SJCRH30 (cell line): ENCODE measurements at places on chromosomes 6 and 20. TPM values are rescaled to one million over a fixed set of nuclear protein-coding genes. Genes with fewer than 3 reads are reported as not detected.
A peak's percentile ranks its signal among the peaks of the same experiment; 100 is the strongest.

DNA sequence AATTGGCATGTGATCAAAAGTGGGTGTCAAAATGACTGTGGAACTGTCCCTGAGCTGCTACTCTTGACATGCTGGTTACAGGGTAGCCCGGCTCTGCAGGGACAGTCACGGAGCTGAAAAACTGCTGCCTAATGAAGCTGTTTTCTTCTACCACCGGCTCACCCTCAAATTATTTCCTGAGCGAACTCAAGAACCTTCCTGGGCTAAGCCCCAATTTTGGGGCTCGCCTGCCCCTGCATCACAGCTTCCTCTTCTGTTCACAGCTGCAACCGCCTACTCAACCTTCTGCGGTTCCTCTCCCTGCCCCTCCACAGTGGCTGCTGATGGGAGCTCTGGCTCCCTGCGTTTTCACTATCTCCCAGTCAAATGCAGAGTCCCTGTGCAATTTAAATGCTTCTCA, 110.8 kb upstream of the MLN start:
- no peak overlapping the region for H3K27ac ChIP-seq
- H3K4me3 ChIP-seq: no peak overlapping the region
- peaks cover 5% of the 10 kb centered on the region; the same call in 1 of the 2 replicates for H3K27me3 ChIP-seq
- no peaks in the 10 kb centered on the region for H3K4me1 ChIP-seq
- no peak for DNase-seq

DNA sequence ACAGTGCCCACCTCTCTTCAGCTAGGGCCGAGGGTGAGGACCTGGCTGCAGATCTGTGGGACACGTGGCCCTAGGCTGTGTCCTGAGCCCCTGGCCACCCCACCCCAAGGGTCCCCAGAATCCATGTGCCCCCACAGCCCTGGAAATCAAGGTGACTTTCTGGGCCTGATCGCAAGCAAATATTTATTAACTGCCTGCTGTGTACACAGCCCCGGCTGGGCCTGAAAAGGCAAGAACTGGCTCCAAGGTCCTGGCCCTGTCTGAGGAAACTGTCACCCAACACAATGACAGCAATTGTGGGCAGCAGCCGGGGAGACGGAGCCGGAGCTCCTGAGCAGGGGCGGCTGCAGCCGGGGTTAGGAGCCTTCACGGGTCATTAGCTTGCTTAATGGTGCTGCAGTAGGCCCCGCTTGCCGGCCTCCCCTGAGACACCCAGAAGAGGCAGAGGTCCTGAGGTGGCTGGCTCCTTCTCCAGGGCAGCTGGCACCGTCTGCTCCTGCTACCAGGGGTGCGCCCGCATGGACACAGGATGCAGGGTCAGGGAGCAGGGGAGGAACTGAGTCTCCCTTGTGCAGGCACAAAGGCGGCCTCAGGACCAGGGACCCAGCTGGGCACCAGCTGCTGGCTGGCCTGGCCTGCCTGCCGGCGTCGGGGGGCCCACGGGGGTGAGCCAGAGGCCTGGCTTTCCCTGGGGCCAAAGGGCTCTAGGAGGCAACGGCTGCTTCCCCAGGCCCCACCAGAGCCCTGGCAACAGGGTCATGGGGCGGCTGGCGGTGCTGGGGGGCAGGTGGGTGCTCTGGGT, 24.1 kb downstream of the NPEPL1 start:
- H3K4me1 ChIP-seq: peaks cover 11% of the 10 kb centered on the region
- DNase-seq: peak; percentile 67
- no peaks in the 10 kb centered on the region for H3K36me3 ChIP-seq
- peak overlapping the region; percentile 2; the same call in 1 of the 2 replicates for H3K4me3 ChIP-seq
- H3K27me3 ChIP-seq: no peaks in the 10 kb centered on the region; the same call in 1 of the 2 replicates

Gene HELZ2
- 4.6 and 5.7 TPM in 2 replicates for total RNA-seq

GRCh38 chr6:82364087-82365015, 734 bp downstream of the TPBG start:
- H3K27ac ChIP-seq: peak overlapping the region; percentile 77
- H3K4me1 ChIP-seq: no peaks in the 10 kb centered on the region
- peak overlapping the region; percentile 75 for H3K4me3 ChIP-seq
- no peaks in the 10 kb centered on the region for H3K27me3 ChIP-seq
- peaks cover 17% of the 10 kb centered on the region for H3K36me3 ChIP-seq
- peak; percentile 74 for DNase-seq

Gene TRIM10
- total RNA-seq: not detected in 2 replicates

Gene SMPDL3A
- total RNA-seq: 22.8 and 27.8 TPM in 2 replicates

- H3K27me3 ChIP-seq: no peaks in the 10 kb centered on the region
- H3K4me1 ChIP-seq: peaks cover 29% of the 10 kb centered on the region
- H3K36me3 ChIP-seq: no peaks in the 10 kb centered on the region
- peak; percentile 89 for DNase-seq
- peak overlapping the region; percentile 9; the same call in 1 of the 2 replicates for H3K4me3 ChIP-seq
Observed at GRCh38 chr20:56431471-56431870, 19.4 kb downstream of the CASS4 start.

GRCh38 chr6:163417595-163417994, 3.1 kb downstream of the QKI start:
- no peaks in the 10 kb centered on the region for H3K27me3 ChIP-seq
- H3K4me3 ChIP-seq: peak overlapping the region; percentile 95
- peak overlapping the region; percentile 73 for H3K27ac ChIP-seq
- H3K4me1 ChIP-seq: peaks cover 31% of the 10 kb centered on the region

Gene CDH22
- 0.06 TPM in 1 of 2 replicates, not detected in the other for total RNA-seq

DNA sequence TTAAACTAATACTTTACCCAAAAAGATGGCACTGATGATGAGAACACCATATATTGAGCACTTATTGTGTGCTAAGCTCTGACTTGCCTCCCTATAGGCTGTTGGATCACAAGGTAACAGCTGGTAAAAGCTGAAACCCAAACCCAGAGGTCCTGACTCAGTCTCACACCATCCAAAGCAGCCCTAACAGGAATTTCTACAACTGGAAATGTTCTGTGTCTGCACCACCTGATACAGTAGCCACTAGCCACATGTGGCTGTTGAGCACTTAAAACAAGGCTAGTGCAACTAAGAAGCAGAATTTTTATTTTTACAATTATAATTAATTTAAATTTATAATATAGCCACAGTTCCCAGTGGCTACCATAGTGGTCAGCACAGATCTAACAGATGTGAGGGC, 15.6 kb upstream of the MATN4 start:
- no peaks in the 10 kb centered on the region for H3K27me3 ChIP-seq
- H3K4me3 ChIP-seq: no peak overlapping the region
- peaks cover 6% of the 10 kb centered on the region for H3K36me3 ChIP-seq
- no peaks in the 10 kb centered on the region for H3K4me1 ChIP-seq
- no peak for DNase-seq
- H3K27ac ChIP-seq: no peak overlapping the region

DNA sequence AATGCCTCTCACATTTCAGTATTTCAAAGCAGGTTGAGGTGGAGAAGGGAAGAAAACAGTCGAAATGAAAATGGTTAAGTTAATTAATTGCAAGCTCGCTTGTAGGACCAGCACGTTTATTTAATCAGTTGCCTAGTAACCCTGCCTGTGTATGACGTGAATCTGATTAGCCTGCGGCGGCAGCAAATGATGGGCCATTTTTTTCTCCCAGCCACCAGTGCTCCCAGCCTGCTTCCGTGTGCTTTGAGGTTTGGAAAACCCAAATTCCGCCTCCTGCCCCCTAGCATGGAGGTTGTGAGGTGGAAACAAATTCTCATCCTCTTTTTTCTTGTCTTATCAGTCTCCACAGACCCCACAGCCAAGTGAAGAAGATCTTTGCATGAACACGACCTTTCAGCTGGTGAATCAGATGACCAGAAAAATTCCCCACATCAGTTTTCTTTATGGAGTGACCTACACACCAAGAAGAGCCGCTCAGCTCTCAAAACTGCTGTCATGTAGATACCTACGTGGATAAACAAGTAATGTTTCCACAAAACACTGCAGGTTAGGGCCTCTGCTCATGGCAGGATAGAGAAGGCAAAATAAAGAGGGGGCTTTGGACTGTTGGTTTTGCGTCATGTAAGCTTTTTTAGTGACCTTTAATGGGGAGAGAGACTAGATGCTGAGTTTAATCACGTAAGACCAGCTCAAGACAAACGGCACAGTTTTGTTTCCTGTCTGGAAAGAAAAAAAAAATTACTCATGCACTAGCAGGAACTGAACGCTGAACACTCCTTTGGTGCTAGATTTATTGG, 572.9 kb upstream of the NOX3 start:
- no peak overlapping the region for H3K27ac ChIP-seq
- H3K36me3 ChIP-seq: no peaks in the 10 kb centered on the region
- no peak overlapping the region for H3K4me3 ChIP-seq
- DNase-seq: no peak

Gene VSX1
- total RNA-seq: 0.06 and 0.10 TPM in 2 replicates

DNA sequence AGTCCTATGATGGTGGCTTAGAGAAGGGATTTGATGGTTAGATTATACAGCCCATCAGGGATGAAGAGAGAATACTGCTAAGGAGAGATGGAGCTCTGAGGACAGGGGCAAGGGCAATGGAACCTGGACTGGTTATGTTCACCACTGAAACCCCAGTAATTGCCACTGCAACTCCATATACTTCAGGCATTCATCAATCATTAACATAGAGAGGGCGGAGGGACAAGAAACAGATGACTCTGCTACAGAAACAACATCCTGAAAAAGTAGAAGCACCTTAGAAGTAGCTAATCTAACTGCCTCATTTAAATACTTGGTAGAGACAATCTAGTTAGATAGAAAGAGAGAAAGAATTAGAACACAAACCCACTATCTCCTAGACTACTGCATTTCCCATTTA, 89.8 kb downstream of the MDN1 start:
- H3K4me1 ChIP-seq: no peaks in the 10 kb centered on the region
- no peak for DNase-seq
- H3K4me3 ChIP-seq: no peak overlapping the region
- no peak overlapping the region for H3K27ac ChIP-seq

Gene SNAP25
- total RNA-seq: not detected in 2 replicates

- DNase-seq: no peak
- no peak overlapping the region for H3K27ac ChIP-seq
- H3K4me1 ChIP-seq: no peaks in the 10 kb centered on the region
- no peak overlapping the region for H3K4me3 ChIP-seq
- H3K36me3 ChIP-seq: peaks cover 7% of the 10 kb centered on the region
Observed at GRCh38 chr6:45558858-45559257, 181.1 kb upstream of the SUPT3H start.

- no peak overlapping the region for H3K4me3 ChIP-seq
- H3K36me3 ChIP-seq: no peaks in the 10 kb centered on the region
- H3K27me3 ChIP-seq: peaks cover 36% of the 10 kb centered on the region
Observed at GRCh38 chr20:57322476-57322875, 7.1 kb upstream of the SPO11 start.

GRCh38 chr6:48111143-48111506, at the start of gene PTCHD4:
Gene PTCHD4 (minus strand): TSS chr6:48111197. CDS start chr6:48068957, 42,240 bp downstream.
- peak within 1 kb of the TSS; percentile 18 for H3K4me3 ChIP-seq
- peak within 1 kb of the TSS; percentile 31; the same call in 1 of the 2 replicates for H3K27ac ChIP-seq
- H3K4me1 ChIP-seq: peaks cover 12% of the 10 kb centered on the region
- H3K36me3 ChIP-seq: no peaks in the 10 kb centered on the region
- DNase-seq: peak; percentile 80
- no peaks in the 10 kb centered on the region for H3K27me3 ChIP-seq

Gene ECT2L
- total RNA-seq: not detected in 2 replicates

Gene SASH1
- total RNA-seq: 32.8 and 33.8 TPM in 2 replicates

Gene TMC2
- 0.15 and 0.24 TPM in 2 replicates for total RNA-seq

Gene AIF1
- total RNA-seq: not detected in 2 replicates

DNA sequence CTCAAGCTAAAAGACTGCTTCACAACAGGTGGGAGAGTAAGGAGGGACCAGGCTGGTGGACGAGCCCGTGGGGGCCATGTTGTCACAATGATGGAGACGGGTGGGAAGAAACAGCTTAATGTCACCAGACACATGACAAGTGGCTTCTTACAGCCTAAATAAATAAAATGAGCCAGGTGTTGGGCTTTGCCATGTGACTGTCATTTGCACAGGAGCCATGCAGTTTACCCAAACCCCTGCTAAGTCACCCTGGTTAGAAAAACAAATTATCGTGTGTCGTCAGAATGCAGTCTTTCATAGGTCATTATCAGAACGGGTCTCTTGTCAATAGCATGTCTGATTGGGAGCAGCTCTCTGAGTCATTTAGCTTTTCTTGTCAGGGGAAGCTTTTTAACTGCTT, 18.5 kb downstream of the BTBD3 start:
- DNase-seq: no peak
- H3K36me3 ChIP-seq: no peaks in the 10 kb centered on the region
- no peak overlapping the region for H3K4me3 ChIP-seq
- H3K27ac ChIP-seq: no peak overlapping the region
- no peaks in the 10 kb centered on the region for H3K27me3 ChIP-seq
- H3K4me1 ChIP-seq: no peaks in the 10 kb centered on the region

GRCh38 chr20:63363981-63364561, 2.9 kb upstream of the CHRNA4 start:
- DNase-seq: no peak
- no peak overlapping the region for H3K27ac ChIP-seq
- no peaks in the 10 kb centered on the region for H3K36me3 ChIP-seq
- no peak overlapping the region for H3K4me3 ChIP-seq
- no peaks in the 10 kb centered on the region for H3K4me1 ChIP-seq

DNA sequence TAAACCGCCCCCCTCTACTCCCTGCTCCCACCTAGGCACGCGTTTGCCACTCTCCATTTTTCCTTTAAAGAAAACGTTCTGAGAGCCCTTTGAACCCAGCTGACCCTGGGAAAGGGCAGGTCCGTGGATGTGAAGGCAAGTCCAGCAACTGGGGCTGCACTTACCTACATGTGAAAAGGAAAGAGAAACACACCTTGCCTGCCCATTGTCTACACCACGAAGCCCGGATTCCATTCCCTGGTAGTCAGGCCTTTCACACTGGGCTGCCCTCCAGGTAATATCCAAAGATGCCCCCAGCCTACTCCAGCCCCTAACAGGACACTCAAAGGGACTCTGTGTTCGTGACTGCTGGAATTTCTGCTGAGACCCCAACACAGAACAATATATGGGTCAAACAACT, 94.4 kb downstream of the CD83 start:
- peak overlapping the region; percentile 68 for H3K4me3 ChIP-seq
- peak overlapping the region; percentile 80 for H3K27ac ChIP-seq
- no peaks in the 10 kb centered on the region for H3K36me3 ChIP-seq
- H3K4me1 ChIP-seq: peaks cover 4% of the 10 kb centered on the region

GRCh38 chr6:4910037-4910760, 93.6 kb downstream of the RPP40 start:
- H3K27ac ChIP-seq: no peak overlapping the region
- H3K27me3 ChIP-seq: no peaks in the 10 kb centered on the region
- peak; percentile 6 for DNase-seq

- H3K36me3 ChIP-seq: no peaks in the 10 kb centered on the region
- H3K27me3 ChIP-seq: peaks cover 4% of the 10 kb centered on the region; the same call in 1 of the 2 replicates
- DNase-seq: no peak
Observed at GRCh38 chr20:16367948-16368560, 205.2 kb downstream of the KIF16B start.

Gene HLA-DPA1
- total RNA-seq: not detected in 2 replicates
